Stimulated activated CD4-positive, alpha-beta T cell treated with anti-CD3 and anti-CD28 coated beads, Interleukin-2, amount 100 ng/mL, for 24 hours (primary cell): ENCODE measurements at places on chromosomes 4 and X.

GRCh38 chr4:25767877-25768725, 94.7 kb downstream of the SEL1L3 start:
- no peak for DNase-seq

- no peak for DNase-seq
Measured at GRCh38 chr4:103098756-103099440, 736 bp downstream of the BDH2 start.

DNA sequence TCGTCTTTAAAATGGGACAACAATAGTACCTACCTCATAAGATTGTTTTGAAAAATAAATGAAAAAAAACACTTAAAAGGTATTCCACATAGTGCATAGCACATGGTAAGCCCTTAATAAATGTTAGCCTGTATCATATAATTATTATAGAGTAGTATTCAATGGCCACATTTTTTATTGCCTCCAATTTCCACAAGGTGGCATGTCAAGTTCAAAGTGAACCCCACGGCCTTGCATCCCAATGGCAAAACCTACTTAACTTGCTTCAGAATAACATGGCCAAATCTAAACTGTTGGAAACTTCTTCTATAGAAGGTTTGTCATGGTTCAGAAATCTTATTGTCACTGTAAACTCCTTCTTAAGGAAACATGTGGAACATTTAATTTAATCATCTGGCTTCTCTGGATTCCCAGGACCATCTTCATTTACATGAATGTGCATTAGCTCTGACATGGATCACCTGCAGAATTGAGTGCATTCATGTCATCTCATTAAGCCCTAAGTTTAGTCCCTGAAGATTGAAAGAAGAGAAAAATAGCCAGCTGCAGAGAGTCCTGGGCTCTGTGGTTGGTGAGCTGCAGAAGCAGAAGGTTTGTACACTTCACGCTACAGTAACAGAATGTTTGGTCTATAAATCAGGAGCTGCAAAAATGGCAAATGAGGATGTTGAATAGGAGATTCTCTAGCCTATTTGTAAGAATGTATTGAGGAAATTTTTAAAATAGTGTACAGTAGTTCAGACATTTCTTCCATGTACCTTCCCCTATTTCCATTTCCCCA, 61.0 kb downstream of the ANXA3 start:
- DNase-seq, result no peak

DNA sequence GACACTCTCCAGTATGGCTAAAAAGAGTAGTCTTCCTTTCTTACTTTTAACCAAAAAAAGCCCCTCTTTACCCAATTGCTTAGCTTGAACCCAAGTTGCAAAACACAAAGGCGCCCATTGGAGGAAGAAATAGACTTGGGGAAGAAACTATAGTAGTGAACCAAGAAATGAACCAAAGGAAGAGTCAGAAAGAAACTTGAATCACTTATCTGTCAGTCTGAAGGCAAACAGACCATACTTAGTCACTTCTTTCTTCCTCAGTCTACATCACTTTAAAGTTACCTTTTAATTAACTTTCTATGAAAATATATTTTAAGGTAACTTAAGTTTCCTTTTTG, 161.4 kb upstream of the GIMD1 start:
- DNase-seq, result no peak

GRCh38 chr4:81527709-81528108, 56.0 kb upstream of the RASGEF1B start:
- DNase-seq, result no peak
